ENCODE measurements at places on chromosomes 12 and 14.

DNA sequence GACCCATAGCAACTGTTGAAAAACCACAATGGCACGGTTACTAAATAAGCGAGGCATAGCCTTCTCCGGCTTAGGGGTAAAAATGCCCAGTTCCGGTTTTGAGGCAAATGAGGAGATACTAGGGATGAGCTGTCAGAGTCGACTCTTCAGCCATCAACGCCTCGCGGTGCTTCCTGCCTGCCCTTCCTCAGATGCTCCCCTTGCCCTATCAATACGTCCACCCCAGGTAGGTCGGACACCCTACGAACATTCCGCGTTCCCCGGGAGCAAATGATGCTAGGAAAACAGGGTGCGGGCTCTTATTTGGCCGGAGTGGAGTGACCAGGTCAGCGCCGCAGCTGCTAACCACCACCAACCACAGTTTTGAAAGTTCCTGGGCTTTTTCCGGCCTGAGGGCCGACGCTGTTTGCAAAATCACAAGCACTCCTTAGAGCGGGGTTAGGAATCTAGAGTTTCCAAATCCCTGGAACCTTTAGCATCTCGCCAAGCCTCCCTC lies 1.2 kb downstream of the SRSF9 start:
- no peak for DNase-seq

DNA sequence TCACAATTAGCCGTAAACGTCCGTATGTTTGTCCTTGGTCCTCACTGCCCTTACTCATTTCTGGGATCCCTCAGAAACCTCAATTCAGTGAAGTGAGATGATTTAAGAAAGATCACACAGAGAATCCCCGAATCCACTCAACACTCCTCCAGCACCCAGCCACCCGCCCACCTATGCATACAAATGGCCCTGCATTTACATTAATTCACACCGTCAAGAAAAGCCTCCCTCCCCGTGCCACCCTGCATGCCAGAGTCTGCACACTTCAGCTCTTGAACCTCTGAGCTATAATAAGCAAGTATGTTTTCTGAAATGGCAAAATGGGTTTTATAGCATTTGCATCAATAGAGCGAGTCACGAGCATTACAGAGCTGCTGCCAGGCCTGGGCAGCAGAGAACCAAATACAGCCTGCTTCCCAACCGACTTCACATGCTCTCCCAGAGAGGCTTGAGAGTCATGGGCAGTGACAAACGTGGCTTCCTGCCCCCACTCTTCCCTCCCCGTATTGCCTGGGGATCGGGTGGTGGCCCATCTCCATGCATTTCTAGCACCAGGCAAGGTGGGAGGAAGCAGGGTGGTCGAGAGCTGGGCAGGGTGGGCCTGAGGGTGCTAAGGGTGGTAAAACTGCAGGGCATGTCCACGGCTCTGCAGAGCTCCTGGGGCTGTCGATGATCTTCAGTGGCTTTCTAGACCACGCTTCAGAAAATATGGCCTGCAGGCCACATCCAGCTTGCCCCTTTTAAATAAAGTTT lies 177.6 kb downstream of the RIMBP2 start:
- DNase-seq, result no peak

DNA sequence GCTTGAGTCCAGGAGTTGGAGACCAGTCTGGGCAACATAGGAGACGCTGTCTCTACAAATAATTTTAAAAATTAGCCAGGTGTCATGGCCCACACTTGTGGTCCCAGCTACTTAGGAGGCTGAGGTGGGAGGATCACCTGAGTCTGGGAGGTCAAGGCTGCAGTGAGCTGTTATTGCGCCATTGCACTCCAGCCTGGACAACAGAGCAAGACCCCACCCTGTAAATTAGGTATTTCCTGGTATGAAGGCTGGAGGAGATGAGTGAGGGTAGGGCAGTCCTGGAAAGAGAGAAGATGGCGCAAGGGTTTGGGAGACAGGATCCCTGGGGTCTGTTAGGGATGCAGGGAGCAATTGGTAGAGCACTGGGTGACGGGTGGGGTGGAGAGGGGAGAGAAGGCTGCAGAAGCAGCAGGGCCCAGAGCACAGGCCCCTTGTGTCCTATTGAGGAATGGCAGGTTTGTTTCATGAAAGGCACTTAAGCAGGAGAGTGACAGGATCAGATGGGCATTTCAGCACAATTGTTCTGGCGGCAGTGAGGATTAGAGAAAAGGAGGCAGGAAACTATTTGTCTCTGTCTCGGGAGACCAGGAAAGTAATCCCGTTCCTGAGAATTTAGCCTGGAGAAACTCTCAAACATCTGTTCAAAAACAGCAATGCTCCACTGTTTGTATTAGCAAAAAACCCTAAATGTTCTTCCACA lies 47.2 kb upstream of the KTN1 start:
- DNase-seq, result no peak

- peak; percentile 35 for DNase-seq
Observed at GRCh38 chr14:60753264-60754119, 18.9 kb downstream of the MNAT1 start.

GRCh38 chr14:94601884-94602391 lies 10.3 kb upstream of the SERPINA3 start:
- DNase-seq, result peak; percentile 59
